ENCODE measurements at places on chromosomes 5 and 9.

- no peak for DNase-seq
These were observed 32.9 kb downstream of the RALGPS1 start for GRCh38 chr9:126947529-126947928.

DNA sequence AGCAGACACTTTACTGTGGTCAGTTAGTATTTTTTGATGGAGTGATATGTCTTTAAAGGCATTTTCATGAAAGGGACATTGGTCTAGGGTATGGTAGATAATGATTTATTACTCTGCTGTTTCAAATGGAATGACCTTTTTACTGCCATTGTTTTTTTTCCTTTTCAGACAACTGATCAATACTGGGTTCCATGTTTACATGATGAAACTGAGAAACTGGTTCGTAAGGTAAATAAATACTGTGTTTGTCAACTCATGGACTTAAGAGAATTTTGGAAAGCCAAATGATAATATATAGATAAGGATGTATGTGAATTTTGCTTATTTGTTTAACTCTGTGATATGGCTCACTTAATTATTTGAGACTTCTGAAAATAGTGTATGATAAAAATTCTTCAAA lies 35.5 kb downstream of the VPS13A start:
- no peak for DNase-seq

DNA sequence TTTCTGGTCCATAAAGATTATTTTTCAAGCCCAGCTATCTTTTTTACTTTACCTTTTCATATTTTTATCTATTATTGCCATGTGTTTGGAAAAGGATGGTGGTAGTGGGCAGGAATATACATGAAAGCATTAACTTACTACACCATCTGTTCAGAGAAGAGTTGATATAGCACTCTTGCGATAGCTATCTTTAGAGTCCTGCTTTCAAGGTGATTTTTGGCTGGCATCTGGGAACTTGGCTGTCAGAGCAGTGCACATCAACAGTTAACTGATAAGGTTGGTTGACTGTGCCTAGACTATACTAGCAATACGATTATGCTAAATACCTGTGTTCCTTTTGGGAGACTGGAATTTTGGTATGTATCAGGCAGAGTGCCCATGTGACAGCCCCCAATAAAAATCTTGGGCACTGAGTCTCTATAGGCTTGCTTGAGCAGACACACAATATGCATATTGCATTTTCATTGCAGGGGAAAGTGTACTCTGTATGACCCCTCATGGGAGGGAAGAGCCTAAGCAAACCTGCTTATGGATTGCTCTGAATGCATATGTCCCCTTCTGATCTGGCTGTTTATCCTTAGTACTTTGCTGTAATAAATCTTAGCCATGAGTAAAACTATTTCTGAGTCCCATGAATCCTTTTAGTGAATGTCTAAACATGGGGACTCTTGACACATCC lies 227.6 kb upstream of the C9orf72 start:
- no peak for DNase-seq

GRCh38 chr9:96217294-96217707 lies 84.7 kb downstream of the HSD17B3 start:
- no peak for DNase-seq

- DNase-seq = no peak
These were observed 806 bp downstream of the ZNF474 start for GRCh38 chr5:122130152-122130551.

- DNase-seq = no peak
These were observed 2071.4 kb downstream of the MAT2B start for GRCh38 chr5:165576678-165577275.

GRCh38 chr9:7150153-7150890 lies 392.5 kb downstream of the KDM4C start:
- DNase-seq = no peak

DNA sequence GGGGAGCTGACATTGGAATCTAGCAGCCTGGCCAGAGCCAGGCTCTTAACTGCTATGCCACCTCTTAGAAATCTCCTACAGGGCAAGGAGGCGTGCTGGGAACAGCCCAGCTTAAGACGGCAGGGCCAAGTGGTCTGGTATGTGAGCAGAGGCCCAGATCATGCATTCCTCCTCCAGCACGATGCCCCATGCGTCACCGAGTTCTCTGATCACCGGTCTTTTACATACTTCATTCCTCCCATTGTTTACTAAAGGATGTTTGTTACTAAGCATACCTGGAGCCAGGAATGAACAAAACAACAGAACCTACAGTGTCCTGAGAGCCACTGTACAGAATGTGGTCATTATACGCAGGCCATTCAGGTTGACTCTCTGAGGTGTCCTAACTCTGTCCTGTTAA lies 73.8 kb downstream of the TRIO start:
- no peak for DNase-seq

GRCh38 chr5:137206030-137206715 lies 293.0 kb downstream of the SPOCK1 start:
- no peak for DNase-seq

GRCh38 chr9:84502066-84502465 lies 161.5 kb upstream of the SLC28A3 start:
- no peak for DNase-seq

All from LHCN-M2 (cell line).